ENCODE measurements at places on chromosomes 2 and 18.
A peak's percentile ranks its signal among the peaks of the same experiment; 100 is the strongest.

DNA sequence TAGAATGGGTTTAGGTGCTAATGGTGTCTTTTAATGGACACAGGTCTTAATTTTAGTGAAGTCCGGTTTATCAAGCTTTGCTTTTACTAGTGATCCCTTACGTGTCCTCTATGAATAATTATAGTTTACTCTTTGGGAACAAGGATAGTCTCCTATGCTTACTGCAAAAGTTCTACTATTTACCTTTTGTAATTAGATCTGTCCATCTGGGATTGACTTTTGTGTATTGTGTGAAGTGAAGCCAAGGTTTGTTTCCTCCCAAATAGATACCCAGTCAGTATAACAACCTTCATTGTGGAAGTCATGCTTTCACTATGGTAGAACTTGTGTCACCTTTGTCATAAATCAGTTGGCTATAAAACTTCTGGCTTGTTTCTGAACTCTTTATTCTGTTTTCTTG is 740.9 kb upstream of the CRIM1 start:
- DNase-seq: peak; percentile 16

- DNase-seq: no peak
Measured at GRCh38 chr2:46319711-46320110, 22.5 kb downstream of the EPAS1 start.

- DNase-seq: peak; percentile 89
Measured at GRCh38 chr2:25228848-25229278, 60.5 kb upstream of the POMC start.

GRCh38 chr2:205929246-205929942 is 156.6 kb downstream of the INO80D start:
- peak; percentile 35 for DNase-seq

- no peak for DNase-seq
Measured at GRCh38 chr2:134365356-134365755, 111.5 kb downstream of the MGAT5 start.

DNA sequence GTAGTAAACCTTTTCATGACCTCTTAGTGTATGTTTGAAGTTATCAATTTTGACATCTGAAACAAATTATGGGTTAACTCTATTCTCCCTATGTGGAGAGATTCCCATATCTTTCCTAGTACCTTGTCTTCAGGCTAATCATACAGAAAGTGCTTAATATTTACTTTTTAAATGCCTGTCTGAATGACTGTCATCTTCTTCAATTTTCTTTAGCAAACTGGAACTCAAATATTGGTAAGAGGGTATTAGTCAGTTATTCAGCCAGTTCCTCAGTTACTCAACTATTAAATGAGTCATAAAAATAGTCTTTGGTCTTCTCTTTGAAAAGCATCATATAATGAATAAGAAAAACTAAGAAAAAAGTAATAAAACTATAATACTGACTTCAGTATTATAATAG is 1038.0 kb upstream of the PIK3C3 start:
- DNase-seq: no peak

DNA sequence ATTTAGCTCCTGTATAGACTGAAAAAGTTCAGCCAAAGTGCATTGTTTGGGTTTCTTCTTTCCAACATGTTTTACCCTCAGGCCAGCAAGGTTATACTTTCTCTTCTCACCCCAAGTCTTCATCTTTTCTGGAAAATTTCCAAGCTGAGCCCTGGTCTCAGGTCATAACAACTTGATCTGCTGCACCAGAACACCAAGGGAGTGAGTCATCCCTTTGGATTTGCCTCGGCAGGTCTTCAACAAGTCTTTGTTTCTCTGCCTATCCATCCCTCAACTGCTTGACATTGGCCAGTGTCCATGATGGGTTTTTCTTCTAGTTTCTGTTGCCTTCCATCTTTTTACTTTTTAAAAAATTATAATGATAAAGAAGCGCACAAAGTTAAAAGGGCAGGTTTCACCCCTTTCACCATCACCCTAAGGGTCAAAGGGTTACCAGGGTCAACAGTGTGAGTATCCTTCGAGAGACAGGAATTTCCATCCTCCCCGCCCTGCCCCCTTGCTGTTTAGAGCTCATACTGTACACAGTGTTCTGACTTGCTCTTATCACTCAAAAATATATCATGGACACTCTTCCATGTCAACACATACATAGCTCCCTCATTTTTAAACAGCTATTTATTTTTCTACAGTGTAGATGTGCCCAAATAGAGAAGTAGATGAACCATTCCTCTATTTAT is 5.7 kb upstream of the SPATS2L start:
- DNase-seq: peak; percentile 46

DNA sequence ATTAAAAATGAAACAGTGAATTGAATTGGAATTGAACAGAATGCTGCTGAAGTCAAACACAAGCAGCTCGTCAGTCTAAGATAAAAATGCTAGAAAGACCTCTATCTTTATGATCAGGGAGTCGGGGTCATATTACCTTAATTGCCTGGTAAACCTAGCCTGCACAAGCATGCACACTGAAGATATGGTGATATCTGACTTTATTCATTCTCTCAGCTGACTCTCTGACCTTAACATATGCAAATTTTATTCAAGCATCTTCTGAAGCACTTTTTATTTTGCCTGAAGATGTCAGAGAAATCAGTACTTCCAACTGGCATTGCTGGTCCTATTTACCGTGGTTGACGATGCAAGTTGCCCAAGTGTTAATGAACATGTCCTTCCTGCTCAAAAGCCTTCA is 56.4 kb downstream of the DNER start:
- no peak for DNase-seq

DNA sequence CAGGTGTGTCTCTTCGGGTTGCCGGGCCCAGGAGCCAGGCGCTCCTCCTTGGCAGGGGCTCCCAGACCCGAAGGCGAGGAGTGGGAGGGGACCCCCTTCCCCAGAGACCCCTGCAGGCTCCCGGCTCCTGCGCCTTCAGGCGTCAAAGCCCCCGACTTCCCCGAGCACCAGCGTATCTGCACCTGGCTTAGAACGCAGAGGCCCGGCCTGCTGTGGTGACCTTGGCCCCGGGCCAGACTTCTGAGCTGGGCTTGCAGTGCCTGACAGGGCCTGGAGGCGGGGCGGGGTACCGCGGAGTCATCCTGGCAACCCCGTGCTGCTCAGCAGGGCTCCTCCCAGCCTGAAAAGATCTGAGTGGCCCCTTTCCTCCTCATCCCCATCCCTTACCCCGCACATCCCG is 27.0 kb downstream of the SKA1 start:
- peak; percentile 97 for DNase-seq

DNA sequence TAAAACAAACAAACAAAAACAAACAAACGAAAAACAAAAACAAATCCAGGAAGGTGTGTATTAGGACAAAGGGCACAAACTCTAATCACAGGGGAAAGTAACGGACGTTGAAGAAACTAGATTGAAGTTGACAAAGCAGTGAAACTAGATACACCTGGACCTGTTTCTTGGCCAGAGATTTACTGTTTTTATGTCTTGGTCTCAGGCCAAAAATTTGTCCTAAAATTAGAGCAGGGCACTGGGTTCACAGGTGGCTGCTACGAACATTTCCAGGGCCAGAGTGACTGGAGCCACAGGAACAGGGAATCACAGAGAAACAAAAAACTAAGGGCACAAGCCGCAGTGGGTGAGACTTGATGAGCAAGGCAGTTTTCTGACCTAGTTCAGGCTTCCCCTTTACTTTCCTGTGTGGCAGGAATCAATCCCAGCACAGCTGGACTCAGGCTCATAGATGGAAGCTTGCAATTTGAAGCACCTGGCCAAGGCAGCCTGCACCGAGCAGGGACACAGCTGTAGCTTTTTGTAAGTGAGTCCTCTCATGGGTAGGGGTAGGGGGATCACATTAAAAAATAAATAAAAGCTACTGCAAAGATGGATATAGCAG is 329.4 kb downstream of the DLGAP1 start:
- no peak for DNase-seq

- DNase-seq: no peak
Measured at GRCh38 chr2:33335516-33335915, 140.9 kb upstream of the RASGRP3 start.

DNA sequence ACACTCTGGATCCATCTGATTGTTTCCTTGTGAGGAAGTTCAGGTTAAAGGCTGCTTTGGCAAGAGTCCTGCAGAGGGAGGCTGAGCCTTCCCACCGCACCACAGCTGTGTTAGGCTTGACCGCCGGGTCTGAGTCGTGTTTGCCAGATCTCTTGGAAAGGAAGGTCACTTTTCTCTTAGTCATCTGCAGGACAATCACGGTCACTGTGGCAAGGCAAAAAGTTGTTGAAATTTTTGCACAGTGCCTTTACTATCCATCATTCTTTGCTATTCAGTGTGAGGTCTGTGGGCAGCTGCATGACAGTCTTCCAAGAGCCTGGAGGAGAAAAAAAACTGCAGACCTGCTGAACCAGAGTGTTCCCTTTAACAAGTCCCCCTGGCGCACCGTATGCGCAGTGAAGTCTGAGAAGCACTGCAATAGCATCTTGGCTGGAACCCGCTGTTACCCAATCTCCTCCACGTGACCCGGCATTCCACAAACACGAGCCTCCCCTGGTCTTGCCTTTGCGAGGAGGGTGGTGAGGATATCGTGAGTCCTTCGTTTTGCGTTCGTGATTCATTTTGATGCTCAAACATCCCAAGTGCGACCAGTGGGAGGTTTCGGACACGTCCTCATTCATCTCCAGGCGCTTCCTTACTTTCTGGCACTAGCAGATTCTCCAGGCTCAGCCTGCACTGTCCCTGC is 23.0 kb downstream of the BIN1 start:
- no peak for DNase-seq

GRCh38 chr2:85394976-85395375 is 15.2 kb downstream of the CAPG start:
- DNase-seq: no peak

DNA sequence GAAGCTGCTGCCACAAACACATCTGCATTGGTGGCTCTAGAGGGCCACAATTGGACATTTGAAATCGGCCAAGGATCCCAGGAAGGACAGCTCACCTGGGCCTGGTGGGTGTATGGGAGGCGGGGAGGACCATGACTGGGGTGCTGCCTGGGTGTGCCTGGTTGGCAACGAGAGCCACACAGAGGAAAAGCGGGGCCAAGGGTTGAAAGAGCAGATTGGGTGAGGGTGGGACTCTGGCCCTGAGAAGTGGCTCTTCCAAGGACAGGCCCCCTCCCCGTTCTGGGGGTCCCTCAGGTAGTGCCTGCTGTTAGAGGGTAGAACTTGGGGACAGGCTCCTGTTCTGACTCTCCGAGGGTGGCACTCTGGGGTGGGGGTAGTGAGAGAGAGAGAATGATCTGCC is 102.9 kb downstream of the CLIP4 start:
- DNase-seq: no peak

DNA sequence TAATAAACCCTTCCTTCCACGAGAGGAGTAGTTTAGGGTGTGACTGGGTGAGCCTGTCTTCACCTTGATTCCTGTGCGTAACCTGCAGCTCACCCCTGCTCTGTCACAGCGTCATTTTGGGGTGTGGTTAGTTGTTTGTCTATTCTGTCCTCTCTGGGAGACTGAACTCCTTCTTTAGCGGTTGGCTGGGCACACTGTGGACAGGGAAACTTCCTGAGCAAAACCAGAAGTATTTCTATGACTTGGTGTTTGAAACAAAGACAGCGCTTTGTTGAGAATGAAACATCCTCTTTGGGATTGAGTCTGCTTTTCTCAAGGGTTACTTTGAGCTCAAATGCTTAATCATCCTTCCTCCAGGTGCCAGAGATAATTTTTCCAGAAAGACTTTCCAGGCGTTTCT is 270.7 kb downstream of the HRH4 start:
- DNase-seq: no peak

GRCh38 chr2:201558665-201559064 is 84.6 kb downstream of the TMEM237 start:
- DNase-seq: no peak

GRCh38 chr2:191645434-191646162 is 32.3 kb upstream of the NABP1 start:
- no peak for DNase-seq

- no peak for DNase-seq
Measured at GRCh38 chr18:13471971-13472628, 253.5 kb downstream of the LDLRAD4 start.
